Naive thymus-derived CD4-positive, alpha-beta T cell (primary cell): ENCODE measurements at places on chromosomes 12 and 14. TPM values are rescaled to one million over a fixed set of nuclear protein-coding genes. Genes with fewer than 3 reads are reported as not detected.

- DNase-seq: no peak
Measured at GRCh38 chr12:69608114-69608513, 2.6 kb downstream of the LRRC10 start.

- no peak for DNase-seq
Measured at GRCh38 chr12:100229876-100230275, 29.3 kb downstream of the ACTR6 start.

GRCh38 chr14:100695423-100695738, 31.3 kb upstream of the DLK1 start:
- DNase-seq: no peak

The GDF11 gene
- 6.9 TPM for total RNA-seq

The LHX5 gene
- total RNA-seq: not detected

The TAS2R19 gene
- 3.4 TPM for total RNA-seq

GRCh38 chr12:40342010-40342409, 117.2 kb downstream of the LRRK2 start:
- DNase-seq: no peak

DNA sequence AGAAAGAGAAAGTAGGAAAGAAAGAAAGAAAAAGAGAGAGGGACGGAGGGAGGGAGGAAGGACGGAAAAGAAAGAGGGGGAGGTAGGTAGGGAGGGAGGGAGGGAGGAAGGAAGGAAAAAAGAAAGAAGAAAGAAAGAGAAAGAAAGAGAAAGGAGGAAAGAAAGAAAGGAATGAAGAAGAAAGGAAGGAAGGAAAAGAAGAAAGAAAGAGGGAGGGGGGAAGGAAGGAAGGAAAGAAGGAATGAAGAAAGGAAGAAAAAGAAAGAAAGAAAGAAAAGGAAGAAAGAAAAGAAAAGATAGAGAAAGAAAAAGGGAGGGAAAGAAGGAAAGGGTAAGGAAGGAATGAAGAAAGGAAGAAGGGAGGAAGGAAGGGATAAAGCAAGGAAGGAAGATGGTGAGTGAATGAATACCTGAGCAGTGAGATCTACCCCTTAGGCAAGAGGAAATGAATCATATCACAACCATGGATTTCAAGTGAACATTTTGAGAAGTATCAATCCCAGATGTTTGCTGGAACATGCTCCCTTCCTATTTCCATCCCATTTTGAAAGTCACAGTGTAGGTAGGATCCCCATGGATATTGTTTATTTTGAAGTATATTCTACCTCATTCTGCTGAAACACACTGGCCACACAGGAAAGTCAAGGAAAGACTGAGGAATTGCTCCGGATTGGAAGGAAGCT, 639.4 kb upstream of the TBX3 start:
- DNase-seq: no peak

The TIMM9 gene
- total RNA-seq: 22.1 TPM

DNA sequence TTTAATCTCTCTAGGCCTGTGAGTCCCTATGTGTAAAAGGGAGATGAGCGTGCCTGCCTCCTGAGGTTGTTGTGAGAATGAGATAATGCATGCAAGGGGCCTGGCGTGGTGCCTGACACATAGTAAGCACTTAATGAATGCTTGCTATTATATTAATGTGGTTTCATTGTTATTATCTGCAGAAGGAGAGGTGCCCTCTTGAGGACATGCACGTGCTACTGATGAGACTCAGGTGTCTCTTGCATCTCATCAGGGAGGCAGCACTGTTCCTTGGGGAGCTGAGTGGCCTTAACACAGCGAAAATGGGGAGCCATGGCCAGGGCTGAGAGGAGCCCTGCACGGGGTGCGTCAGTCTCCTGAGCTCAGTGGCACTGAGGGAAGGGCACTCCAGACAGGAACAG, 29.9 kb upstream of the BCDIN3D start:
- DNase-seq: no peak

The PLA2G1B gene
- total RNA-seq: not detected in 2 replicates

DNA sequence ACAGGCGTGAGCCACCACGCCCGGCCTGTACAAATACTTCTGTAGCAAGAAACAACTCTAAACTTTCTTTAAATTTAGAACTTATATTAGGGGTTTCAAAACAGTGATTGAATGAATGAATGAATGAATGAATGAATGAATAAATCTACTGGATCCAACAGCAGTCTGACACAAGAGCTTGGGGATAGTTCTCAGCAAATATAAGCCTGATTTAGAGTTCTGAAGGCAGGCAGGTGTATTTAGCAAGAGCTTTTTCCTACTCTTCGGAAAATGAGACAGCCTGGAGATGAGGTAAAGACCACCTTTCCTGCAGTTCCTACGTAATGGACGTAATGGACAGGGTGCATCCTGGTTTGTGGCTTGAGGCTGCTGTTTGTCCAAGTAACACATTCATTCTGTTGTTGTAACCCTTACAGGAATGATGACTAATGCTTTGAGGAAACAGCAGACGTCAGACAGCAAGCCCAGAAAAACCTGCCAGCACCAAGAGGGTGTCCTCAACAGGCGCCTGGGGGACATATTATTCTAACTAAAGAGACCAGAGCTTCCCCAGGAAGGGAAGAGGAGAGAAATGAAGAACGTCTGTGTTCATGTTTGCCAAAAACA, 277.4 kb upstream of the SOX5 start:
- no peak for DNase-seq

DNA sequence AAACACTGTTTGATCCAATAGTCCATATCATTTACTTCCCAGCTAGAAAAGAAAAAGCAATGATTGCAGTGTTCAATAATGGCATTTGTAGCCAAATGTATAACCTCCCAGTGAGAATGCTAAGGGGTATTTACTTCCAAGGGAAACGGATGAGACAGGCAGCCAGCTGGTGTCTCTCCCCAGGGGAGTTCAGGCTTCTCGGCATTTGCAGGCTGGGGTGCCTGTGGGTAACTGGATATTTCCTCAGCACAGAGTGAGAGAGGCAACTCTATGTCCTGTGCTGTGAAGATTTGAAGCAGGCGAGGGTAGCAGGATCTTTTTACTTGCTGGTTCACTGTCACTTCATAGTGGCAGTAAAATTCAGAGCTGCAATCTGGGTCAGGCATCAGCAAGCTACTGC, 1455.6 kb upstream of the TMEM132C start:
- DNase-seq: no peak

The IL22 gene
- total RNA-seq: not detected

DNA sequence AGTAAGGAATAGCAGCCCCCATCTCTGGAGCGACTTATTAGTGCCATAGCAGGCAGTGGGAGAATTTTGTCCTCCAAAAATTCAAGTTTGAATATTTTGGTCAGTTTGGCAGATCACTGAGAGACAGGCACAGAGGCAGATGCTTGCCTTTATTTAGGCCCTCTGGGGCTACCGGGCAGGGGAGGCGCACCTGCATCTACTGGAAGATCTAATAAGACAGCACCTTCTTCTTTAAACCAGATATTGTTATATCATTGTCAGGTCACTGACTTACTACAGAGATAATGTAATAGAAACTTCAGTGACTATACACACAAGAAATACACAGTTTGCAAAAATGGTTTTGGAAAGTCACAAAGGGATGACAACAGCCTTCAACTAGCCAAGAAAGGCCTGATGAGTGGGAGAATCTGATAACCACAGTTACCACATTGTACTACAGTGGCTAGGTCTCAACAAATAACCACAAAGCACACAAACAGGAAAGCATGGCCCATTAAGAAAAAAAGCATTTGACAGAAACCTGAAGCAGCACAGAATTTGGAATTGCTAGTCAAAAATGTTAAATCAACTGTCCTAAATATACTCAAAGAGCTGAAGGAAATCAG, 56.8 kb downstream of the CDK17 start:
- DNase-seq: no peak

The OTOGL gene
- total RNA-seq: not detected

DNA sequence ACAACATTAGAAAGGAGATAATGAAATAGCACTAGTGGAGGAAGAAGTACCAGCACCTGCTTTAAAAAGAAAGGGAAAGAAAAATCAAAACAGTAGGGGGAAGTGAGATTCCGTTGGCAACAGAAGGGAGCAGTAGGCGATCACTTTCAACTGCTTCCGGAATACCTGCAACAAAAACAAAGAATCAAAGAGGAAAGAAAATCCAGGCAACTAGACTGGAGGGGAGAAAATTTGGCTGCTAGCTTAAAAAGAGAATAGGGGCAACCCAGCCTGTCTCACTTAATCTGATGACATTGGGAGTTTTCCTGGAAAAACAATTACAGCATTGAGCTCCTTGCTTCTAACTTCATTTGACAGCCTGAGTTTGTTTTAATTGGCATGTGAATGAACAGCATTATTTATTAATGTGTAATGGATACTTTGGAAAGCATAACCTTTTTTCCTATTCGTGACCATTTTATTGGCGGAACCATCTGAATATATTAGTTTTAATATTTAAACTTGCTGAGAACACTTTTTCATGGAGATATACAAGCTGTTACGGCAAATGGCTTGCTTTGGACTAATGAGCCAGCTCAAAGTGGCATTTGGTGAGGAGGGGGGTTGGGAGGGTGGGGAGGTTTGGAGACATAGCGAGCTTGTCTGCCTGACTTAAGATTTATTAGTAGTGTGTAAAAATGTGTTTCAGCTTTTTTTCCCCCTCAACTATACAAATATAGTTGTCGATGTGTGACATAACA, 2.5 kb upstream of the DACT1 start:
- no peak for DNase-seq

- no peak for DNase-seq
Measured at GRCh38 chr12:108729612-108730364, 1.5 kb downstream of the CORO1C start.

- peak; percentile 14 for DNase-seq
Measured at GRCh38 chr12:75457191-75457590, 23.4 kb upstream of the GLIPR1 start.
